ENCODE measurements at places on chromosomes 2 and 18.

DNA sequence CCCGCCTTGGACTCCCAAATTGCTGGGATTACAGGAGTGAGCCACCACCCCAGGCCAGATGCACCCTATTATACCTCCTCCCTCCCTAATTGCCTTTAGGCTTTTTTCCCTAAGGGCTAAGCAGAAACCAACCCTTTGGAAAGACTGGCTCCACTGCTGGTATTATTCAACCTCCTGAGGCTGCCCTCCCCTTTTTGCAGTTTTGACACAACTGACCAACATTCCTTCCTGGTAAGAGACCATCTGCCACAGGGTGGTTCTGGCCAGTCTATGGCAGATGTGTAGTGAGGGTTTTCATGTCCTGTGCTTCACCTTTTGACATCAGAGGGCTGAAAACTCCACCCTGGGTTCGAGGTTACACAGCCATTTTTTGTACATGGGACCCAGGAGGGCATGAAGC, 1785.3 kb upstream of the CELF4 start:
- H3K4me3 ChIP-seq, result no peak overlapping the region
- no peak overlapping the region for H3K27ac ChIP-seq
- H3K4me1 ChIP-seq, result no peaks in the 10 kb centered on the region
- no peaks in the 10 kb centered on the region for H3K36me3 ChIP-seq

- H3K4me1 ChIP-seq, result peaks cover 67% of the 10 kb centered on the region
- H3K36me3 ChIP-seq, result peaks cover 2% of the 10 kb centered on the region
- DNase-seq, result peak; percentile 81
Measured at GRCh38 chr2:10305254-10305635, 2.5 kb downstream of the HPCAL1 start.

- no peak for DNase-seq
- no peak overlapping the region for H3K27ac ChIP-seq
- H3K4me1 ChIP-seq, result no peaks in the 10 kb centered on the region
- no peak overlapping the region for H3K4me3 ChIP-seq
- no peaks in the 10 kb centered on the region for H3K27me3 ChIP-seq
- H3K36me3 ChIP-seq, result no peaks in the 10 kb centered on the region
Measured at GRCh38 chr2:235582081-235582686, 88.3 kb downstream of the AGAP1 start.

- no peak overlapping the region for H3K4me3 ChIP-seq
- no peak for DNase-seq
- no peaks in the 10 kb centered on the region for H3K36me3 ChIP-seq
- H3K27me3 ChIP-seq, result peaks cover 9% of the 10 kb centered on the region
- H3K4me1 ChIP-seq, result no peaks in the 10 kb centered on the region
- H3K27ac ChIP-seq, result no peak overlapping the region
Measured at GRCh38 chr2:119480718-119481142, 43.6 kb downstream of the SCTR start.

DNA sequence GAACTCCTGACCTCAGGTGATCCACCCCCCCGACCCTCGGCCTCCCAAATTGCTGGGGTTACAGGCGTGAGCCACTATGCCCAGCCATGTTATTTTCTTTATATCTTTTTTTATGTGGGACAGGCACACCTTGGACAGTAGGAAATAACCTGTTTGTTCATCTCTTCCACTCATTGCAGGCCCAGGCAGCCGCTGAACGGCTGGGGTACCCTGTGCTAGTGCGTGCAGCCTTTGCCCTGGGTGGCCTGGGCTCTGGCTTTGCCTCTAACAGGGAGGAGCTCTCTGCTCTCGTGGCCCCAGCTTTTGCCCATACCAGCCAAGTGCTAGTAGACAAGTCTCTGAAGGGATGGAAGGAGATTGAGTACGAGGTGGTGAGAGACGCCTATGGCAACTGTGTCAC, 8.4 kb downstream of the CAD start:
- H3K27ac ChIP-seq, result no peak overlapping the region
- DNase-seq, result no peak
- no peaks in the 10 kb centered on the region for H3K27me3 ChIP-seq
- H3K4me3 ChIP-seq, result no peak overlapping the region
- H3K4me1 ChIP-seq, result peaks cover 7% of the 10 kb centered on the region
- peaks cover 55% of the 10 kb centered on the region for H3K36me3 ChIP-seq

- peaks cover 78% of the 10 kb centered on the region for H3K4me1 ChIP-seq
- no peak for DNase-seq
- no peak overlapping the region for H3K4me3 ChIP-seq
- H3K36me3 ChIP-seq, result peaks cover 31% of the 10 kb centered on the region
- H3K27ac ChIP-seq, result no peak overlapping the region
Measured at GRCh38 chr2:25303633-25304236, 38.0 kb downstream of the DNMT3A start.

DNA sequence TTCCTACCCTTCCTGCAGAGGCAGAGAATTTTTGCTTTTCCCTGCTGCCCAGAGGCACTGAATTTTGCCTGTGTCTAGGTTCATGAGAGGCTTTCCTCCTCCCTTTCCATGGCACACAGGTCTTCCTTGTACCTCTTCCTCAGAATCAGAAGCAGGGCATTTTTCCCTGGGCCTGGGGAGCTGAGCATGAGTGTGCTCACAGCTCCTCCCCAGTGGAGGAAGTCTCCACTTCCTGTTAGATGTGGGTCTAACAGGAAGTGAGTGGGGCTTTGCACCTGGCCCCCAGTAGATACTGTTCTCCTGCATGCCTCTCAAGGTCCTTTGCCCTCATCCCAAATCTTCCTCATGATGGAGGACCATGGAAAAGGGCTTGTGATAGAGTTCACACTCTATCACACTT, 297.2 kb upstream of the FIGN start:
- H3K4me3 ChIP-seq, result no peak overlapping the region
- H3K27me3 ChIP-seq, result no peaks in the 10 kb centered on the region
- no peaks in the 10 kb centered on the region for H3K36me3 ChIP-seq
- DNase-seq, result no peak
- H3K27ac ChIP-seq, result no peak overlapping the region

DNA sequence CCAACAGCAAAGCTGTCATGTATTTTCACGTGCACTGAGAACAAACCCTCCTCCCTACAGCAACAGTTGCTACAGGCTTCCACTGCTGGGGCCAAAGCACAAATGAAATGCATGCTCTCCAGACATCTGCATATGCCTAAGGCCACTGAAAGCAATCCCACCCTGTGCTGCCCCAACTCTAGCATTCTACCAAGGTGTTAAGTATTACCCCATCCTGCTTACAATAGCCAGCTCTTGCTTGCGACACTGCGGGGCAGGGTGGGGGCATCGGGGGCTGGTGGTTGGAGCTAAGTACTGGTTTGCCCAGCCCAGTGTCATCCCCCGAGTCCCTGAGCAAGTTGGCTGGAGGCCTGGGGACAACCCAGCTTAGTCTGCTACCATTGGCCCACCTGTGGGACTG, 742.5 kb downstream of the TDRD15 start:
- no peaks in the 10 kb centered on the region for H3K36me3 ChIP-seq
- no peaks in the 10 kb centered on the region for H3K4me1 ChIP-seq
- H3K27ac ChIP-seq, result no peak overlapping the region

DNA sequence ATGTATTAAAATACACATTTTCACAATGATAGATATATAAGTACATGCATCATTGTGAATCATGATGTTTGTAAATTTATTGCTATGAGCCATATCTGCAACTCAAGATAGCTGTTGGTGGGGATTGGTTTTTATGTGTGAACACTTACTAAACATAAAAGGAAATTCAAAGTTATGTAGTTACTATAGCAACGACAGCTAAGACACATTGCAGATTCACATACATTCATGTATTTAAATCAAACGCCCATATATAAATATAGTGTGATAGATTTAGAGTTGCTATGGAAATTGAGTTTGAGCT, 65.6 kb downstream of the MAPRE2 start:
- peaks cover 25% of the 10 kb centered on the region for H3K36me3 ChIP-seq
- DNase-seq, result no peak
- no peaks in the 10 kb centered on the region for H3K27me3 ChIP-seq
- H3K4me3 ChIP-seq, result no peak overlapping the region
- no peak overlapping the region for H3K27ac ChIP-seq

GRCh38 chr18:8912348-8913326, 189.9 kb upstream of the NDUFV2 start:
- no peak for DNase-seq
- peaks cover 4% of the 10 kb centered on the region for H3K4me1 ChIP-seq
- no peaks in the 10 kb centered on the region for H3K27me3 ChIP-seq
- no peak overlapping the region for H3K4me3 ChIP-seq
- no peak overlapping the region for H3K27ac ChIP-seq

GRCh38 chr2:11698009-11698922, 28.3 kb upstream of the NTSR2 start:
- no peaks in the 10 kb centered on the region for H3K4me1 ChIP-seq
- H3K27ac ChIP-seq, result no peak overlapping the region
- no peak for DNase-seq

GRCh38 chr2:147260241-147260640, 584.6 kb upstream of the ACVR2A start:
- H3K4me1 ChIP-seq, result no peaks in the 10 kb centered on the region
- DNase-seq, result no peak
- H3K36me3 ChIP-seq, result no peaks in the 10 kb centered on the region
- no peak overlapping the region for H3K27ac ChIP-seq
- no peak overlapping the region for H3K4me3 ChIP-seq
- H3K27me3 ChIP-seq, result no peaks in the 10 kb centered on the region

- H3K4me1 ChIP-seq, result no peaks in the 10 kb centered on the region
- no peak overlapping the region for H3K4me3 ChIP-seq
- no peak overlapping the region for H3K27ac ChIP-seq
- H3K27me3 ChIP-seq, result no peaks in the 10 kb centered on the region
Measured at GRCh38 chr2:214293593-214293992, 117.3 kb upstream of the VWC2L start.

- H3K4me1 ChIP-seq, result no peaks in the 10 kb centered on the region
- H3K27ac ChIP-seq, result no peak overlapping the region
- H3K36me3 ChIP-seq, result peaks cover 20% of the 10 kb centered on the region
- DNase-seq, result no peak
Measured at GRCh38 chr2:23745068-23745725, 181.7 kb downstream of the ATAD2B start.

DNA sequence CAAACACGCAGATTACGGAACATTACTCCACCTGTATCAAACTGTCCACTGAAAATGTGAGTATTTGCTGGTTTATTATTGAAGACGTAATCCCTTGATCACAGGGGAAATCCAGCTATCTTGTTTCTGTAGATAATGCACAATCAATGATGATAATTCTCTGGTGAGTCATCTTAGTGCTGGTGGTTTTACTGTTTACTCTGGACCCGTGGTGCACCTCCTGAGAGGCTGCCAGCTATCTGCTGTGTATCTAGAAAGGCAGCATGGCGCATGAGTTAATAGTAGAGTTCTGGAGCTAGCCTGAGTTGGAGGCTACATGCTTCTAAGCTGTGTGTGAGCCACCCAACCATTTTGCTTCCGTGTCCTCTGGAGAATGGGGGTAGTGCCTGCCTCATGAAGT, 6.5 kb downstream of the NCAPH start:
- H3K36me3 ChIP-seq, result peaks cover 74% of the 10 kb centered on the region
- DNase-seq, result peak; percentile 44
- no peak overlapping the region for H3K4me3 ChIP-seq
- no peaks in the 10 kb centered on the region for H3K27me3 ChIP-seq
- H3K4me1 ChIP-seq, result peaks cover 38% of the 10 kb centered on the region

DNA sequence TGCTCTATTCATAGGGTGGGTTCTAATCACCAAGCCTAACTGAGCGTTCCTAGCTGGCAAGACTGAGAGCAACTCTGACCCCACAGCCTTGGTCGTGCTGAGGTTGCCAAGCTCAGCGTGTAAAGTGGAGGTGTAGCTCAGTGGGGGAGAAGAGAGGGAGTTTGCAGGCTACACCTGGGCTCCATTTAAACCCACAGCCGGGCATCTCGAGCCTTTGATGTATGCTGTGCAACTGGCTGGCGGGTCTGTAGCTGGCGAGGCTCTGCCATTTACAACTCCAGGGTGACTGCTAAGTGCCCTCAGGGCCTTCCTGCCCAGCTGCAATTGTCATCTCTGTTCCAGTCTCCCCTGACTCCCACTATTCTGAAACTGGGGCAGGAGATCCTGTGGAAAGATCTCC, 20.0 kb upstream of the CHRNA1 start:
- DNase-seq, result no peak
- H3K27ac ChIP-seq, result no peak overlapping the region
- no peaks in the 10 kb centered on the region for H3K27me3 ChIP-seq
- H3K4me1 ChIP-seq, result peaks cover 24% of the 10 kb centered on the region
- H3K36me3 ChIP-seq, result no peaks in the 10 kb centered on the region
- no peak overlapping the region for H3K4me3 ChIP-seq

- no peak for DNase-seq
- no peak overlapping the region for H3K27ac ChIP-seq
- no peaks in the 10 kb centered on the region for H3K4me1 ChIP-seq
- no peaks in the 10 kb centered on the region for H3K27me3 ChIP-seq
- no peak overlapping the region for H3K4me3 ChIP-seq
Measured at GRCh38 chr2:238586931-238587775, 160.4 kb downstream of the ASB1 start.

GRCh38 chr2:118224895-118225311, 136.6 kb downstream of the INSIG2 start:
- peaks cover 12% of the 10 kb centered on the region for H3K4me1 ChIP-seq
- peaks cover 67% of the 10 kb centered on the region for H3K27me3 ChIP-seq
- H3K36me3 ChIP-seq, result no peaks in the 10 kb centered on the region
- H3K27ac ChIP-seq, result no peak overlapping the region
- DNase-seq, result no peak
- peak overlapping the region; percentile 55 for H3K4me3 ChIP-seq

GRCh38 chr18:24130494-24130893, 8.4 kb upstream of the CABYR start:
- no peak overlapping the region for H3K4me3 ChIP-seq
- no peak overlapping the region for H3K27ac ChIP-seq
- H3K27me3 ChIP-seq, result no peaks in the 10 kb centered on the region
- peaks cover 9% of the 10 kb centered on the region for H3K36me3 ChIP-seq
- no peak for DNase-seq
- no peaks in the 10 kb centered on the region for H3K4me1 ChIP-seq

DNA sequence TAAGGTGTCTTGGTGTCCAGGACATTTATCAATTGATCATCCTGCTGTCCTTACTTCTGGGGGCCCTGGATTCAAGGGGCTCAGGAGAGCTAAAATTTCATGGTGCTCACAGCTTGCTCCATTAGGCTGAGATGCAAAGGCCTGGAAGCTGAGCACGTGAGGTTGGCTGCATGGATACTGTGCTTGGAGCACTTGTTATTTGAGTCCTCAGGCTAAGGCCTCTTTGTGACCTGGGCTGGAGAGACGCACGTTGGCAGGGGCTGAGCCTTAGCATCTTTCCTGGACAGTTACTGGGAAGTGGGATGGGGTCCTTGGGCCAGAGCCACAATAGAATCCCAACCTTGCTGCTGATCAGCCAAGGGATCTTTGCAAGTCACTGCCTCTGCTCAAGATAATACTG, 151.2 kb upstream of the HS6ST1 start:
- H3K4me1 ChIP-seq, result peaks cover 3% of the 10 kb centered on the region
- peaks cover 7% of the 10 kb centered on the region for H3K36me3 ChIP-seq
- no peak overlapping the region for H3K27ac ChIP-seq
- peaks cover 19% of the 10 kb centered on the region for H3K27me3 ChIP-seq

DNA sequence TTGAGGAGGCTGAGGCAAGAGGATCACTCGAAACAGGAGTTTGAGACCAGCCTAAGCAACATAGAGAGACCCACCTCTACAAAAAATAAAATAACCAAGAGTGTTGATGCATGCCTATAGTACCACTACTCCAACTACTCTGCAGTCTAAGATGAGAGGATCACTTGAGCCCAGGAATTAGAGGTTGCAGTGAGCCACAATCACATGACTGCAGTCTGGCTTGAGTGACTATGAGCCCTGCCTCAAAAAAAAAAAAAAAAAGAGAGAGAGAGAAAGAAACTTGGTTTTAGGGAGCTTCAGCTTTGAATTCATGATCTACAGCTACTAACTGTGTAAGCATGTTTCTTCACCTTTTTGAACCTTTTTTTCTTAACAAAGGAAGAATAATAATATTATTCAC, 119.9 kb downstream of the HNMT start:
- H3K27ac ChIP-seq, result no peak overlapping the region
- H3K27me3 ChIP-seq, result peaks cover 3% of the 10 kb centered on the region
- no peak overlapping the region for H3K4me3 ChIP-seq
- H3K36me3 ChIP-seq, result no peaks in the 10 kb centered on the region
- no peaks in the 10 kb centered on the region for H3K4me1 ChIP-seq
